ENCODE measurements at places on chromosomes 2 and 18. TPM values are rescaled to one million over a fixed set of nuclear protein-coding genes. Genes with fewer than 3 reads are reported as not detected.

DNA sequence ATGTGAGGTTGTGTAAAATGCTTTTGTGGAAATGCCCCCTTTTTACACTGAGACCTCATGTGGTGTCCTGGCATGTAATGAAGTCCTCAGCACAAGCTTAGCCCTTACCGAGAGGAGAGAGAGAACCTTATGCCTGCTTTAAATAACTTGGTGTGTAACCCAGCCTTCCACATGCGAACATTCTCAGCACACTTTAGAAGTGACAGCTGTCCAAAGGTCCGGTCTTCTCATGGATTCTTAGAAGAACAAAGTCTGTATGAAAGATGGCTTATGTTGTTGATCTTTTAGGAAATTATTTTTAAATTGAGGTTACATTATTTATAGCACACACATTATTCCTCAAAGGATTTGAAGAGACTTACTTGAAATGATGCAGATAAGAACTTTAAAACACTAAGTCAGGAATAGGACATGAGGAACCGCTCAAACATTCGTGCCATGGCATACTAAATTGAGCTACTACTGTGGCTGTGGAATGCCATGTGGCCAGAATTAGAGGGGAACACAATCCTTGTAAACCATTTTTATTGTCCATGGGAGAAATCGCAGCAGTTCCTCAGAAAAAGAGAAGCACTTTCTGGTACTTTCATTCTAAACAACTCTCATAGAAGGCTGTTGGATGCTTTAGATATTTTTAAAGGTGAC is 79.6 kb downstream of the WDSUB1 start:
- peaks cover 13% of the 10 kb centered on the region for H3K4me1 ChIP-seq
- H3K36me3 ChIP-seq, result peaks cover 29% of the 10 kb centered on the region
- H3K4me3 ChIP-seq, result no peak overlapping the region
- no peak for DNase-seq

- peaks cover 78% of the 10 kb centered on the region for H3K36me3 ChIP-seq
- no peak overlapping the region for H3K4me3 ChIP-seq
- H3K27ac ChIP-seq, result no peak overlapping the region
- no peaks in the 10 kb centered on the region for H3K27me3 ChIP-seq
- DNase-seq, result no peak
Observed at GRCh38 chr2:37211212-37211611, 14.9 kb downstream of the CEBPZOS start.

DNA sequence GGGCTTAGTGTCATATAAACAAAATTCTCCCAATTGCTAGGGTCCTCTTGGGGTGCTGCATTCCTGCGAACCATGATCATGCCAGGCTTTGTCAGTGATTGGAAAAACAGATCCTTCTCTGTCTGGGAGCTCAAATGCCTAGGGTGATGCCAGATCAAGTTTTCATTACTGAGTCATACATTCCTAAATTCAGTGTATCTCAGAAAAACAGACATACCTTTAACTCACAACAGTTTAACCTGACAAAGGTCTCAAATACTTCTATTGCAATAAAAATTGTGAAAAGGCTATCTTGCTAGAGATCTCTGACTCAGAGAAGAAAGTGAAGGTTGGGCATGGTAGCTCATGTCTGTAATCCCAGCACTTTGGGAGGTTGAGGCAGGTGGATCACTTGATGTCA is 86.9 kb downstream of the SH3YL1 start:
- H3K36me3 ChIP-seq, result no peaks in the 10 kb centered on the region
- H3K4me3 ChIP-seq, result no peak overlapping the region
- no peaks in the 10 kb centered on the region for H3K4me1 ChIP-seq

DNA sequence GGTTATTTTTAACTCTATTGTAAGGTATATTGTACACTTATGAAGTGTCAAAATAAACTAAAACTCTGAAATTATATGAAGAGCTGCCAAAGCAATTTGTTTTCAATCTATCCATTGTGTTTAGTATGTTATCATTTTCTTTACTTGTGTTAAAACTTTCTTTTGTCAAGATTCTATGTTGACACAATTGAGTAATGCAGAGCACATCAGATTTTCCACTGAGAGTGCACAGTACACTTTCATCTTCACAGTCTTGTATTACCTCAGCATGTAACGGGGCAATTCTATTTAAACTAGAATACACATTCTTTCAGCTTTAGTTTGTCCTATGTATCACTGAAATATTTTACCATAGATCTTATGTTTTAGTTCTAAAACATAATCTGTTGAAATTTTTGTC is 304.4 kb upstream of the ZC3H15 start:
- no peak for DNase-seq
- no peaks in the 10 kb centered on the region for H3K27me3 ChIP-seq
- no peak overlapping the region for H3K27ac ChIP-seq
- no peaks in the 10 kb centered on the region for H3K4me1 ChIP-seq

GRCh38 chr2:151918308-151918707 is 90.1 kb upstream of the ARL5A start:
- DNase-seq, result no peak
- no peak overlapping the region for H3K4me3 ChIP-seq
- H3K27ac ChIP-seq, result no peak overlapping the region
- H3K27me3 ChIP-seq, result no peaks in the 10 kb centered on the region
- peaks cover 26% of the 10 kb centered on the region for H3K4me1 ChIP-seq
- H3K36me3 ChIP-seq, result no peaks in the 10 kb centered on the region

- DNase-seq, result no peak
- H3K27ac ChIP-seq, result no peak overlapping the region
- no peaks in the 10 kb centered on the region for H3K36me3 ChIP-seq
- H3K4me1 ChIP-seq, result no peaks in the 10 kb centered on the region
- H3K27me3 ChIP-seq, result peaks cover 17% of the 10 kb centered on the region
Observed at GRCh38 chr2:30721241-30721640, 86.0 kb downstream of the CAPN13 start.

- H3K36me3 ChIP-seq, result no peaks in the 10 kb centered on the region
- H3K4me3 ChIP-seq, result no peak overlapping the region
- no peak for DNase-seq
- no peak overlapping the region for H3K27ac ChIP-seq
- H3K27me3 ChIP-seq, result peaks cover 21% of the 10 kb centered on the region
- no peaks in the 10 kb centered on the region for H3K4me1 ChIP-seq
Observed at GRCh38 chr2:11553661-11554398, 20.0 kb downstream of the GREB1 start.

GRCh38 chr2:119921825-119922224 is 91.1 kb upstream of the EPB41L5 start:
- H3K36me3 ChIP-seq, result no peaks in the 10 kb centered on the region
- no peak overlapping the region for H3K27ac ChIP-seq
- no peaks in the 10 kb centered on the region for H3K4me1 ChIP-seq

DNA sequence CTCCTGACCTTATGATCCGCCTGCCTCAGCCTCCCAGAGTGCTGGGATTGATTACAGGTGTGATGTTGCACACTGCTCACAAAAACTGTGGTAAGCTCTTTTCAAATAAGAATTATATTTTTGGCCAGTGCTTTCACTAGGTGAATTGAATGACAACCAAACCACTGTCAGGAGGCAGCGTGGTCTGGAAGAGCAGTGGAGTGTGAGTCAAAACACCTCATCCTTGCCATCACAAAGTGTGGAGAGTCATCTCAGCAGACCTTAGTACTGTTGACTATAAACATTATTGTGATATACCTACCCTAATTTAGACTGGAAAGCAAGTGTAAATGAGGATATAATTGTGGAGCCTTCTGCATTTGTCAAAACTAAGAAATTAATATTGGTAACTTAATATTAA is 61.3 kb downstream of the UBE2E3 start:
- H3K4me1 ChIP-seq, result no peaks in the 10 kb centered on the region
- no peaks in the 10 kb centered on the region for H3K27me3 ChIP-seq
- DNase-seq, result no peak
- H3K36me3 ChIP-seq, result no peaks in the 10 kb centered on the region
- H3K27ac ChIP-seq, result no peak overlapping the region

GRCh38 chr18:1751249-1751648 is 820.1 kb downstream of the METTL4 start:
- no peaks in the 10 kb centered on the region for H3K27me3 ChIP-seq
- no peaks in the 10 kb centered on the region for H3K4me1 ChIP-seq
- H3K4me3 ChIP-seq, result no peak overlapping the region
- H3K36me3 ChIP-seq, result no peaks in the 10 kb centered on the region
- H3K27ac ChIP-seq, result no peak overlapping the region

GRCh38 chr2:150567771-150568301 is 80.4 kb upstream of the RND3 start:
- no peak overlapping the region for H3K27ac ChIP-seq
- no peak overlapping the region for H3K4me3 ChIP-seq
- H3K36me3 ChIP-seq, result no peaks in the 10 kb centered on the region
- no peaks in the 10 kb centered on the region for H3K27me3 ChIP-seq
- H3K4me1 ChIP-seq, result no peaks in the 10 kb centered on the region

GRCh38 chr2:181806039-181806392 is 85.5 kb upstream of the ITPRID2 start:
- no peaks in the 10 kb centered on the region for H3K27me3 ChIP-seq
- H3K27ac ChIP-seq, result no peak overlapping the region
- no peak for DNase-seq

- H3K27me3 ChIP-seq, result no peaks in the 10 kb centered on the region
- H3K36me3 ChIP-seq, result no peaks in the 10 kb centered on the region
Observed at GRCh38 chr2:12487253-12488004, 229.3 kb upstream of the TRIB2 start.

- H3K4me1 ChIP-seq, result no peaks in the 10 kb centered on the region
- H3K27me3 ChIP-seq, result no peaks in the 10 kb centered on the region
- H3K4me3 ChIP-seq, result no peak overlapping the region
- DNase-seq, result no peak
Observed at GRCh38 chr2:158034198-158034866, 67.3 kb upstream of the UPP2 start.

DNA sequence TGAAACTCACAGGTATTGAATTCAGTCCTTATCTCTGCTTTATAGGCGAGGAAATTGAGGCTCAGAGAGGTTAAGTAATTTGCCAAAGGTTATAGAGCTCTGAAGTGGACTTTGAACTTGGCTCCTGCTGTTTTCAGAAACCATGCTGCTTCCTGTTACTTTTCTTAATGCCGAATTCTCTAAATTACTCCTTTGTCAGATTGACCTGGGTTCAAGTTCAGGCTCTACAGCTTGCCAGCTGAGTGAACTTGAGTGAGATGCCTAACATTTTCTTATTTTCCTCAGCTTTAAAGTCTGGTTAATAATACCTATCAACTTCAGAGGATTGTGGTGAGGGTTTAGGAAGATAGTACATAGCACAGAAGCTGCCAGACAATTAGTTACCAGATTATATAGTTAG is 3.4 kb downstream of the ASAP2 start:
- no peaks in the 10 kb centered on the region for H3K36me3 ChIP-seq
- H3K27me3 ChIP-seq, result peaks cover 17% of the 10 kb centered on the region
- H3K4me1 ChIP-seq, result peaks cover 58% of the 10 kb centered on the region
- no peak overlapping the region for H3K4me3 ChIP-seq

DNA sequence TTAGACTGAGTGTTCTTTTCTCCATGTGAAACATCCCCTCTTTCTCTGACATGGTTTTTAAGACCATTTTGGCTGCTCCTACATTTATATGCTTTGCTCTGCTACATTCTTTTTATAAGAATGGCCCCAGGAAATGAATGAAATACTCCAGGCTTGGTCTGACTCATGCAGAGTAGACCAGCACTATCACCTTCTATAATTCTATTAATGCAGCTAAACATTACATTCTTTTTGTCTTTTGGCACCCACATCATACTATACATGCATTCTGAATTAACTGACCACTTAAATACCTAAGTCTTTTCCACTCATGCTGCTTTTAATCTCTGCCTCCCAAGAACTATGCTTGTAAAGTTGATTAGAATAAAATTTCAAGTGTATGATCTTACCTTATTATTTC is 94.1 kb downstream of the AAK1 start:
- no peak overlapping the region for H3K27ac ChIP-seq
- peaks cover under 1% of the 10 kb centered on the region for H3K4me1 ChIP-seq
- H3K4me3 ChIP-seq, result no peak overlapping the region
- DNase-seq, result no peak

GRCh38 chr2:108615480-108616090 is 81.3 kb downstream of the LIMS1 start:
- no peaks in the 10 kb centered on the region for H3K27me3 ChIP-seq
- H3K27ac ChIP-seq, result peak overlapping the region; percentile 19
- peaks cover 90% of the 10 kb centered on the region for H3K4me1 ChIP-seq
- no peaks in the 10 kb centered on the region for H3K36me3 ChIP-seq
- no peak for DNase-seq

DNA sequence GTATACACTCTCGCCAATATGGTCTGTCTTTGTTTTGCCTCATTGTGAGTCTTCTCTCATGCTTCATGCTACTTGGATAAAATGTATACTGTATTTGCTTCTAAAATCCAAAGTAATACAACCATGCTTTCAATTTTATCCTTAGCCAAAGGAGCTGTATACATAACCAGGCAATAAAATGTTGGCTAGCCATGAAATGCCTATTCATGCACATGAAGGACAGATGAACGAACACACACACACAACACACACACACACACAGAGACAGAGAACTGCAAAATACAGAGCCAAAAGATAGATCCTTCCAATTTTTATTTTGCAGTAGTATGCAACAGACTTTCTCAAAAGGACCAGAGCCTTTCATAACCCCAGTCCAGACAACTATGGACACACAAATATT is 113.7 kb downstream of the SATB2 start:
- no peaks in the 10 kb centered on the region for H3K27me3 ChIP-seq
- H3K4me3 ChIP-seq, result no peak overlapping the region
- H3K4me1 ChIP-seq, result no peaks in the 10 kb centered on the region
- DNase-seq, result no peak
- no peaks in the 10 kb centered on the region for H3K36me3 ChIP-seq

DNA sequence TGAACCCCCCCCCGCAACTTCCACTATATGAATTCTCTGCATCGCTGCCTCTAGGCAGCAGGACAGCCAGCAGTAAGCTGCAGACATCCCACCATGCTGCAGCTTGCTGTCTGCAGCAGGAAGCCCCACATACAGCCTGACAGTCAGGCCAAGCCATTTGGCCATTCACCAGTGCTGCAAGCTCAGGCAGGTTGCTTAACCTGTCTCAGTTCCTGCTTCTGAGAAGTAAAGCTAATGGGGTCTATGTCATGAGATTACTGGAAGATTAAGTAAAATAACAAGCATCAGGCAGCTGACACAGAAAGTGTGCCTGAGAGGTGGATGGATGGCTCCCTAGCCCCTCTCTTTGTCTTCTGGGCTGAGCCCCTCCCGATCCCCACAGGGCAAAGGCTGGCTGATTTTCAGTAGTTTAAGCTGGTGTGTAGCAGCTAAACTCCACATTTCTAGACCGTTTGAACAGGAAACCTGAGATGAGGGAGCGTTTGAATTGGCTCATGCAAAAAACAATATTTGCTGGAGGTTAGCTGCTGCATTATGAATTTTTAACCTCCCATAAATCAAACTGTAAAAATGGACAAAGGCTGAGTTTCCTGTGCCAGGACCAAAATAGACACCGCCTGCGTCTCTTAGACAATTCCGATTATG is 193.8 kb upstream of the ARL4C start:
- H3K27ac ChIP-seq, result no peak overlapping the region
- no peaks in the 10 kb centered on the region for H3K27me3 ChIP-seq
- no peaks in the 10 kb centered on the region for H3K36me3 ChIP-seq
- no peak for DNase-seq
- no peak overlapping the region for H3K4me3 ChIP-seq
- peaks cover 12% of the 10 kb centered on the region for H3K4me1 ChIP-seq

NOSTRIN gene
- total RNA-seq, result 45.2 TPM

CNRIP1 gene
- 20.8 TPM for total RNA-seq

MC2R gene
- total RNA-seq, result not detected

PDE6D gene
- 18.5 TPM for total RNA-seq

SF3B1 gene
- 230 TPM for total RNA-seq

DES gene
- 64.5 TPM for total RNA-seq

CDH2 gene
- 0.68 TPM for total RNA-seq

ARHGEF33 gene
- 1.5 TPM for total RNA-seq

TMEFF2 gene
- total RNA-seq, result not detected

NABP1 gene
- 48.6 TPM for total RNA-seq

POTEC gene
- total RNA-seq, result not detected

ICOS gene
- 3.0 TPM for total RNA-seq

NHEJ1 gene
- 13.0 TPM for total RNA-seq

CHST9 gene
- 5.6 TPM for total RNA-seq

GAL3ST2 gene
- total RNA-seq, result not detected

SLC9A4 gene
- not detected for total RNA-seq

ZNF385B gene
- 63.2 TPM for total RNA-seq

MYL12A gene
- total RNA-seq, result 481 TPM

Data from lower lobe of right lung (tissue), 2 donors.